MCF 10A (cell line): ENCODE measurements at places on chromosomes 11 and 22. TPM values are rescaled to one million over a fixed set of nuclear protein-coding genes. Genes with fewer than 3 reads are reported as not detected.

The H19 gene
- 61.0 and 152 TPM in 2 replicates for total RNA-seq

The PYGM gene
- 0.09 and 0.10 TPM in 2 replicates for total RNA-seq

The MMP1 gene
- 0.25 and 0.35 TPM in 2 replicates for total RNA-seq

The NXPE1 gene
- not detected in 2 replicates for total RNA-seq

The VPREB1 gene
- not detected in 2 replicates for total RNA-seq

The TEX12 gene
- total RNA-seq, result not detected in 2 replicates

The TPH1 gene
- 0.19 and 0.20 TPM in 2 replicates for total RNA-seq

The SOX6 gene
- 5.2 and 6.4 TPM in 2 replicates for total RNA-seq

The SIDT2 gene
- total RNA-seq, result 17.5 and 18.4 TPM in 2 replicates

The PHF21B gene
- total RNA-seq, result 0.66 and 0.75 TPM in 2 replicates

The CYTH4 gene
- 0.22 TPM in 1 of 2 replicates, not detected in the other for total RNA-seq

The P2RX6 gene
- total RNA-seq, result 0.19 and 0.22 TPM in 2 replicates

The KRTAP5-11 gene
- total RNA-seq, result not detected in 2 replicates

The CHID1 gene
- total RNA-seq, result 82.1 and 94.8 TPM in 2 replicates

The CSF2RB gene
- not detected in 2 replicates for total RNA-seq

The WBP2NL gene
- total RNA-seq, result 0.66 and 1.1 TPM in 2 replicates

The SLC29A2 gene
- 3.6 and 7.0 TPM in 2 replicates for total RNA-seq

The MAP6 gene
- total RNA-seq, result not detected in 2 replicates

The ACO2 gene
- 105 and 109 TPM in 2 replicates for total RNA-seq

The CDKN1C gene
- 5.7 and 6.9 TPM in 2 replicates for total RNA-seq

The TREH gene
- not detected in 2 replicates for total RNA-seq

The MS4A15 gene
- not detected in 2 replicates for total RNA-seq

The OR4D6 gene
- total RNA-seq, result not detected in 2 replicates

The APLNR gene
- not detected in 2 replicates for total RNA-seq

The CD6 gene
- not detected in 2 replicates for total RNA-seq

The SYT9 gene
- total RNA-seq, result not detected in 2 replicates

The C11orf91 gene
- total RNA-seq, result 2.8 and 2.9 TPM in 2 replicates

The KDELR3 gene
- 6.4 and 11.5 TPM in 2 replicates for total RNA-seq

The SPINDOC gene
- 17.1 and 21.4 TPM in 2 replicates for total RNA-seq

The C11orf52 gene
- 1.3 and 2.0 TPM in 2 replicates for total RNA-seq

The SYT7 gene
- total RNA-seq, result 25.2 and 57.7 TPM in 2 replicates

The MOGAT2 gene
- not detected in 2 replicates for total RNA-seq

The GLB1L2 gene
- total RNA-seq, result 11.1 and 17.0 TPM in 2 replicates

The ABCG4 gene
- not detected in 2 replicates for total RNA-seq

The USP2 gene
- 0.14 and 0.54 TPM in 2 replicates for total RNA-seq

The NPTXR gene
- 0.93 and 0.96 TPM in 2 replicates for total RNA-seq

The CASP12 gene
- total RNA-seq, result not detected in 2 replicates

The CSNK2A3 gene
- total RNA-seq, result 2.2 and 2.6 TPM in 2 replicates

The PARVB gene
- 17.2 and 26.0 TPM in 2 replicates for total RNA-seq

The OSBP2 gene
- 276 and 338 TPM in 2 replicates for total RNA-seq

The CNGA4 gene
- total RNA-seq, result not detected in 2 replicates

The GLYATL1 gene
- not detected in 2 replicates for total RNA-seq

The ZW10 gene
- 14.7 and 14.9 TPM in 2 replicates for total RNA-seq

The C11orf87 gene
- not detected in 2 replicates for total RNA-seq

The FAM111B gene
- total RNA-seq, result 0.74 and 1.6 TPM in 2 replicates

The PIH1D2 gene
- total RNA-seq, result 2.0 and 2.1 TPM in 2 replicates

The OR56A4 gene
- not detected in 2 replicates for total RNA-seq

The IFITM2 gene
- total RNA-seq, result 288 and 314 TPM in 2 replicates

The GGT5 gene
- total RNA-seq, result 31.5 and 34.6 TPM in 2 replicates

The ISX gene
- total RNA-seq, result not detected in 2 replicates

The SLC43A1 gene
- 1.7 and 3.2 TPM in 2 replicates for total RNA-seq

The SELENOO gene
- 16.1 and 21.9 TPM in 2 replicates for total RNA-seq

The RTN4RL2 gene
- total RNA-seq, result 2.0 and 3.2 TPM in 2 replicates

The VSIG10L2 gene
- not detected in 2 replicates for total RNA-seq

The SLC3A2 gene
- total RNA-seq, result 838 and 896 TPM in 2 replicates

The FHIP1B gene
- 44.6 and 51.1 TPM in 2 replicates for total RNA-seq

The SCGB1D1 gene
- total RNA-seq, result not detected in 2 replicates

The MMP27 gene
- not detected in 2 replicates for total RNA-seq

The GPR83 gene
- not detected in 2 replicates for total RNA-seq

The KRTAP5-10 gene
- not detected in 2 replicates for total RNA-seq
